ENCODE measurements at places on chromosomes 5 and 9.

GRCh38 chr9:135033487-135033886 is 54.0 kb upstream of the OLFM1 start:
- peak; percentile 4 for DNase-seq

- DNase-seq = no peak
These were observed 143.4 kb upstream of the CDH6 start for GRCh38 chr5:31049936-31050704.

DNA sequence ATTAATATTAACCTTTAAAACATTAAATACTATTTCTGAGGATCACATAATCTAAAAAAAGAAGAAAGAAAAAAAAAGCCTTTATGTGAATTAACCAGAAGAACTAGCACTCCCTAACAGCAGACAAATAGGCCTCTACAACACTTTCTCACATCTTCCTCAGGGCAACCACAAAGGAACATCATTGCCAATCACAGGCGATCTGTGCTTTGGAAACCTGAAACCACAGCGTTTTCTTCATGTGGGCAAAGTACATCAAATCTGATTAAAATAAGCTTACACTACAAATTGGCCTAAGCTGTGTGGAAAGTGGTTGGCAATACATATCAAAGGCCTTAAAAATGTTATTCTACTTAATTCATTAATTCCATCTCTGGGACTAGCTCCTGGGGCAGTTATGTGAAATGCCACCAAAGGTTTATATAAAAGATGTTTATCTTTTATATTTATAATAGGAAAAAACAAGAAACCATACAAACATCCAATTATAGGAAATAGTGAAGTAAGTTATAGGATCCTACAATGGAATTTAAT is 184.8 kb upstream of the TBCA start:
- no peak for DNase-seq

DNA sequence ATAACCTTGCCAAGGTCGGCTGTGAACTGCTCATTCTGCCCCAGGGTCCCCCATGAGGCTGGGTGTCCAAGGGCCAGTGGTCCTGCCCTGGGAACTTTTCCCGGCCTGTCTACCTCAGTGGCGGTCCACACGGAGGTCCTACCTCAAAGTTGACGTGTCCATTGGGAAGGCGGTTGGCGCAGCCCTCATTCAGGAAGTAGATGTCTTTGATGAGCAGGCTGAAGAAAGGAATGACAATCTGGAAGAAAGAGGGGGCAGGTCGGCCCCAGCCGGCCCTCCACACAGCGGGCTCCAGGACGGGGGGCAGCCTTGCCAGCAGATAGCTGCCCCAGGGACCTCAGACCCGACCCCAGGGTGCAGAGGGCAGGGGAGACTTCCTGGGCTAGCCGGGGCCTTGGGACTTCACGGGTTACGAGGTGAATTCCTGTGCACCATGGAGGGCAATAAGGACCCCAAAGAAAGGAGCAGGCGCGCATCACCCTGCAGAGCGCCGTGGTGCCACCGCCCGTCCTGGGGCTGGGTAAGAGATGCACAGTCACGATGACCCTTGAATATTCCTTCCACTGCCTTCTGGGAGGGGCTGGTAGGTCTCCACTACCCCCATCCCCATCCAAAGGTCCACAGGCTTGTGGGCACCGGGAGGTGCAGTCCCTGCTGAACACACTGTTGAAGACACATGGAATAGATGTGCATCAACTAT is 42.9 kb upstream of the RNF130 start:
- DNase-seq = peak; percentile 12

GRCh38 chr5:139638090-139638735 is 9.9 kb upstream of the CXXC5 start:
- peak; percentile 91 for DNase-seq

DNA sequence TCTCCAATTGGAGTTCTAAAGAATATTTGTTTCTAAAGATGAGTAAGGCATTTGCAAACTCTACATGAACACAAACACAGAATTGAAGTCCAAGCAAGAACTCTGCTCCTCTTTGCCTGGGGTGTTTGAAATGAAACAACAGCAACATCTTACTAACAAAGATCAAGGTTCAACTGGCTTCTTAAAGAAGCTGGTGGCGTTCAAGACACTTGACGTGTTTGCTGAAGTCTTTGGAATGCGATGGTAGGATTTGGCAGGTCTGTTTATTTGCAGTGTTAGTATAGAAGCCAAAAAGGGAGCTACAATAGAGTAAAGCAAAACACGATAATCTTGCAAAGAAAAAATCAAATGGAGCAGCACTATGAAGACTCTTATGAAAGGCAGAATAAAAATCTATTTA is 94.9 kb downstream of the BASP1 start:
- no peak for DNase-seq

DNA sequence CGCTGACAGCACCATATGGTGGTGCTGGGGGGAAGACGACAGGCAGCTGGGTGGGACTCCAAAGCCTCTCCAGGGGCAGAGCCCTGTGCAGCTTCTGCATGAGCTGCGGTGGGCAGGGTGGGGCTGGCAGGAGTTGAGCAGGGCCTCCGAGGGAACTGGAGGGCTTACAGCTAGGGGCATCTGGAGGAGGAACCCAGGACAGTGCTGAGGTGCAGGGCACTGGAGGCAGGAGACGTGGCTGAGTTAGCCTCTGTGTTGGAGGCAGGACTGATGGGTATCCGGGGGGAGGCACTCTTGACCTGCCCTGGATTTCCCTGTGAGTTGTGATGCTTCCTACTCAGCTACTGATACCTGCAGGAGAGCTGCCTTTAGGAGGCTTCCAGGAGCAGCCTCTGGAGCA is 45.0 kb downstream of the TENT4A start:
- DNase-seq = no peak

- no peak for DNase-seq
These were observed 223.4 kb downstream of the ICE1 start for GRCh38 chr5:5645891-5646290.

Measured in left ventricle myocardium superior (tissue), 1 donor.